ENCODE measurements at places on chromosomes 11 and 22. TPM values are rescaled to one million over a fixed set of nuclear protein-coding genes. Genes with fewer than 3 reads are reported as not detected.

BCO2 gene
- total RNA-seq: 1.2 TPM

NPTXR gene
- total RNA-seq: 5.4 TPM

TBX10 gene
- not detected for total RNA-seq

ZBTB16 gene
- 58.3 TPM for total RNA-seq

EIF4G2 gene
- total RNA-seq: 335 TPM

LRP4 gene
- total RNA-seq: 5.5 TPM

OOSP3 gene
- total RNA-seq: not detected

MOGAT2 gene
- not detected for total RNA-seq

TUB gene
- 7.6 TPM for total RNA-seq

ZC3H12C gene
- 9.4 TPM for total RNA-seq

KCNQ1 gene
- 0.10 TPM for total RNA-seq

TTC36 gene
- total RNA-seq: not detected

CSNK2A3 gene
- 0.49 TPM for total RNA-seq

KRTAP5-2 gene
- not detected for total RNA-seq

MYO7A gene
- total RNA-seq: 0.56 TPM

MEI1 gene
- total RNA-seq: not detected

OR52E1 gene
- total RNA-seq: not detected

HOATZ gene
- not detected for total RNA-seq

DNAJB7 gene
- total RNA-seq: not detected

LPXN gene
- 2.9 TPM for total RNA-seq

ANO5 gene
- total RNA-seq: not detected

MUC5AC gene
- total RNA-seq: not detected

MMP1 gene
- total RNA-seq: 14.8 TPM

YPEL4 gene
- total RNA-seq: 2.5 TPM

CAPN5 gene
- 31.7 TPM for total RNA-seq

CABP4 gene
- not detected for total RNA-seq

NARS2 gene
- total RNA-seq: 7.4 TPM

APBB1 gene
- 20.8 TPM for total RNA-seq

MPZL2 gene
- total RNA-seq: 0.68 TPM

ACR gene
- total RNA-seq: 0.19 TPM

SLC22A12 gene
- not detected for total RNA-seq

SPDYC gene
- total RNA-seq: not detected

MMP27 gene
- not detected for total RNA-seq

CTSW gene
- not detected for total RNA-seq

APOA4 gene
- total RNA-seq: not detected

HEPN1 gene
- not detected for total RNA-seq

SELENOO gene
- 21.4 TPM for total RNA-seq

OR8D4 gene
- total RNA-seq: not detected

MRGPRX4 gene
- total RNA-seq: not detected

SERHL2 gene
- 3.6 TPM for total RNA-seq

All from cardiac ventricle fibroblast (primary cell).